ENCODE measurements at places on chromosomes 16 and 17.

DNA sequence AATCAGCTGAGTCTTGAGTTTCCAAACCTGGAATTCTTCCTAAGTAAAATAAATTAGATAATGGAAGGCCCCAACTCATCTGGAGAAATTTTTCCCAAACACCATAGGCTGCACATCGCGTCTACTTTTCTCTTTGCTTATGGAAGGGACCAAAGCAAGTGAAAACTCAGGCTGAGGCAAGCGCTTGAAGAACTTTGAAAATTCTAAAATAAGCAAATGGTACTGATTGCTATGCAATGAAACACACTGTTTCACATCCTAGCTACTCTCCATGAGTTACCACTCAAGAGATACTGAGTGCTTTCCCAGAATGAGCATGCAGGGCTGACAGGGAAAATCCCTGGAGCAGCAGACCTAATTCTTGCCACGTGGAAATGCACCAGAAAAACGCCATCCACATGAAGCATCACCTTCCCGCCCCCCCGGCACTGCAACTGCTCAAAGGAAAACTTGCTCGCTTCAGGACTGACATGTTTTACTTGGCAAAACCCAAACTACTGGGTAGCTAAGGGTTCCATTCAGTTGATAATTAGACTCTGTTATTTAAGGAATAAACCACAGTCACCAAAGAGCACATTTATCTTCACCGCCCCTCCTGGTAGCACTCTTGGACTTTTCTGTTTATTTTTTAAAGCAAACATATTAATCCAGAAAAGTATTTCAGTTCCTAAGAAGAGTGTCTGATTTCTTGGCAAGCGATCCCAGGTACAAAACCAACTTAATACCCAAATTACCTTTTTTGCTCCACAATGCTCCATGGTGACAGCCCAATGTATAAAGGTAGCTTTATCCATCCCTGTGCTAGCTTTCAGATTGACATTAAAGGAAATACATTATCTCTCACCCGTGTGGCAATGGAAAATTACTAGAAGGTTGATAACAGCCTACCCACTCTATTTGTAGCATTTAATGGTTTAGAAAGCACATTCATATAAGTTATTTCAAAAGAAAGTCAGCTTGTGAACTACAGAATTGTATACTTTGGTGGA lies 62.5 kb downstream of the WDR59 start:
- DNase-seq: no peak

- DNase-seq: no peak
Observed at GRCh38 chr16:3988011-3988410, 107.5 kb upstream of the CREBBP start.

- DNase-seq: no peak
Observed at GRCh38 chr17:19386974-19387920, at the start of gene MFAP4. MFAP4 (minus strand) TSS chr17:19387190; CDS start chr17:19387155, 35 bp downstream.

DNA sequence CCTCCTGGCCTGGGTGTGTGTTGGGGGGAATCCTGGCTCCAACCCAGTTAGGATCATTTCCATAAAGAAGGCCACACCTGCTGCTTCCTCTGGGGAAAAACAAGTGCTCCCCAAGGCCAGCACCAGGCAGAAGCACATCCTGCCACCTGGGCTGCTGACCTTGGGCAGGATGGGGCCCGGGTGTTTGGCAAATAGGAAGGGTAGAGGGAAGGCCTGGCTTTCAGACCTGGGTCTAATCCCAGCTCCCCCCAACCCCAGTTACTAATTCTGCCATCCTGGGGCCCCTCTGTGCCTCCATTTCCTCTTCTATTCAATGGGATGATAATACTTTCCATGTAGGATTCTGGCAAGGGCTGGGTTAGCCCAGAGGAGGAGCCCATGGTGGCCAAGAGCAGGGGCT lies 3.0 kb upstream of the NLRC5 start:
- DNase-seq: no peak

GRCh38 chr16:89549007-89549700 lies 11.3 kb upstream of the RPL13 start:
- no peak for DNase-seq

- DNase-seq: no peak
Observed at GRCh38 chr16:79269211-79269863, 331.2 kb downstream of the MAF start.

- no peak for DNase-seq
Observed at GRCh38 chr16:1108299-1109252, 12.5 kb upstream of the C1QTNF8 start.

GRCh38 chr16:54875443-54875842 lies 55.2 kb upstream of the IRX5 start:
- no peak for DNase-seq

GRCh38 chr17:36939802-36940312 lies 2.6 kb downstream of the LHX1 start:
- no peak for DNase-seq

Measured in stimulated activated CD8-positive, alpha-beta memory T cell treated with anti-CD3 and anti-CD28 coated beads, Interleukin-7, amount 100 ng/mL, for 1 hour (primary cell).